ENCODE measurements at places on chromosomes 11 and 22. TPM values are rescaled to one million over a fixed set of nuclear protein-coding genes. Genes with fewer than 3 reads are reported as not detected.
A peak's percentile ranks its signal among the peaks of the same experiment; 100 is the strongest.

The OR5F1 gene
- not detected for total RNA-seq

The KCTD17 gene
- total RNA-seq = 7.8 TPM

The C11orf16 gene
- not detected for total RNA-seq

The APOA4 gene
- total RNA-seq = not detected

The DDTL gene
- 2.2 TPM for total RNA-seq

The MMP11 gene
- 26.6 TPM for total RNA-seq

DNA sequence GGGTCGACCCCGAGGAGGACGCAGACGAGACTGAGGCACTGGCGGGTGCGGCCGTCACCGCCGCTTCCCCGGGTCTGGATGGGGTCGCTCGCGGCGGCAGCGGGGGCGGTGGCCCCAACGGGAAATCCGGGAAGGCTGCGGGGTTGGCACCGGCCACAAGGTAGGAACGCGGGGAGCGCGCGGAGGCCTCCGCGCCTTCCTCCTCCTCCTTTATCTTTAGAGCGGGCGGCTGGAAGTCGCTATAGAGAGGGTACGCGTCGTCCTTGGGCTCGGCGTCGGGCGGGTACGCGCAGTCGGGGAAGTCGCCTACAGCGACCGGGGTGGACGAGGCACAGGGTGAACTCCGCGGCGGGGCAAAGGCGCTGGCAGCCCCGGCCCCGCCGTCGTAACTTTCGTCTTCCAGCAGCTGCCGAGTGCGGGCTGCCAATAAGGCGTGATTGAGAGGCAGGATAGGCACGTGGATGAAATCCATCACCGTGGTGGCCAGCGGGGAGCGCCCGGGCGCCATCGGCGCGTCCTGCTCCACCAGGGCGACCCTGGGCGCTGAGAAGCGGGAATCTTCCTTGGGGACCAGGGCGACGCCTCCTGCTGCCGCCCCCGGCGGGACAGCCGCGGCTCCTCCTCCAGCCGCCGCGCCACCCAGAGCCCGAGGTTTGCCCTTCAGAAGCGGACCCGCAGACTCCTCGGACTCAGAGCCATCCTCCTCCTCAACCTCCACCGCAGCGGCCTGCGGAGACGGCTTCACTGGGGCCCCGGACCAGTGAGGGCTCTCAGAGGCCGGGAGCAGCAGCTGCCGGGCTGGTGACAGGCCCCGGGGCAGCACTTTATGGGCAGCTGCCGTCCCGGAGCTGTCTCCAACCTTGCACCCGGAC is 1.7 kb downstream of the PGR start:
- peaks cover 2% of the 10 kb centered on the region for H3K27me3 ChIP-seq
- DNase-seq = no peak
- H3K4me3 ChIP-seq = peak overlapping the region; percentile 36
- H3K27ac ChIP-seq = peak overlapping the region; percentile 51
- no peaks in the 10 kb centered on the region for H3K4me1 ChIP-seq
- no peaks in the 10 kb centered on the region for H3K36me3 ChIP-seq

- peaks cover 6% of the 10 kb centered on the region for H3K27me3 ChIP-seq
- no peaks in the 10 kb centered on the region for H3K4me1 ChIP-seq
- H3K27ac ChIP-seq = no peak overlapping the region
- no peak for DNase-seq
- no peaks in the 10 kb centered on the region for H3K36me3 ChIP-seq
- H3K4me3 ChIP-seq = no peak overlapping the region
These were observed 989.3 kb downstream of the BRD1 start for GRCh38 chr22:48838376-48838775.

DNA sequence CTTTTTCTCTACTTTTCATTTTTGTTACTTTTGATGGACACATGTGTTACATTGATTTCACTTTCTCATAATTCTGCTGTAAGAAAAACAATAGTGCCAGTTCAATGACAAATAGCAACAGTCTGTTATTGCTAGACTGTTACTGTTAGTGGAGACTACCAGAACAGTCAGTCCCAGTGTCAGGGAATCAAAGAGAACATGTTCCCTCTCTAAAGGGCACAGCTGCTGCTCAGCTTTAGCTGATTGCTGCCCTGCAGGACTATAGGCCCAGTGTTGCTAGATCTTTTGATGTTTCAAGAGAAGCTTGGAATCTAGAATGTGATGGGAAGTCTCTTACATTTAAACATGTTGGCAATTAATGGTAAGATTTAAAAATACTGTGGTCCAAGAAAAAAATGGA is 3.4 kb downstream of the BIRC3 start:
- H3K27ac ChIP-seq = peak overlapping the region; percentile 15
- no peaks in the 10 kb centered on the region for H3K27me3 ChIP-seq
- no peaks in the 10 kb centered on the region for H3K36me3 ChIP-seq
- DNase-seq = no peak

GRCh38 chr22:45087802-45088201 is 75.9 kb upstream of the NUP50 start:
- peaks cover 4% of the 10 kb centered on the region for H3K27me3 ChIP-seq
- no peaks in the 10 kb centered on the region for H3K36me3 ChIP-seq
- H3K4me3 ChIP-seq = no peak overlapping the region
- no peaks in the 10 kb centered on the region for H3K4me1 ChIP-seq
- H3K27ac ChIP-seq = no peak overlapping the region

DNA sequence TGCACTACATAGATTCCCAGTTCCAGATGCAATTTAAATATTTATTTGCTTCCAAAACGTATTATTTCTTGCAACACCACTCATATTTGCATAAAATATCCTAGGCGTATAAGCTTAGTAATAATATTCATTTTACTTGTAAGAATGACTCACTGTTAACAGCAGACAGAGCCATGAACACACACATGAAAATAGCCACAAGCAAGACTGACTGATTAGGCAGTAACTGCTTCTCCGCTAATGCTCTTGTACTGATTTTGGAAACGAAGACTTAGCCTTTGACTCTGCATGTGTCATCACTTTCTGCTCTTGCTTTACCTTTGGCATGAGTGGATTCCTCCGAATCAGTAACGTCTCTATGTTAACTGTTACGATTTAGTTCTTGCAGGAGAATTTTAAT is 6.0 kb downstream of the OR10Q1 start:
- H3K27me3 ChIP-seq = no peaks in the 10 kb centered on the region
- no peak overlapping the region for H3K4me3 ChIP-seq
- no peak for DNase-seq
- no peaks in the 10 kb centered on the region for H3K4me1 ChIP-seq

DNA sequence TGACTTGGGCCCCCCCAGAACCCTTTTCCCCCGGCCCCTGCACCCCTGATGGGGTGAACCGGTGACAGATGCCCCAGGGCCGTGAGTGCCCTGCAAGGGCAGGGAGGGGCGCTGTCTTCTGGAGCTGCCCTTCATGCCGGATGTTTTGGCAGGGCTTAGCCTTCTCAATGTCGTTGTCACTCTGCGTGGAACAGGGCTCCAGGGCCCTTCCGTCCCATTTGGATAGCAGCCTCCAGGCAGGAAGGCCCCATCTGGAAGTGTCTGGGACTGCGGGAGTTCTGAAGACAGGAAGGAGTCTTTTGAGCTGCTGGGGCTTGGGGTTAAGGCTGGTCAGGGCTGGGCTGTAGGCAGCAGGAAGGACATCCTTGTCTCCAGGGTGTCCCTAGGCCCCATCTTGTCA is 4.6 kb downstream of the FRMD8 start:
- no peak overlapping the region for H3K4me3 ChIP-seq
- H3K4me1 ChIP-seq = peaks cover 13% of the 10 kb centered on the region
- peak overlapping the region; percentile 73 for H3K27ac ChIP-seq
- no peaks in the 10 kb centered on the region for H3K27me3 ChIP-seq

DNA sequence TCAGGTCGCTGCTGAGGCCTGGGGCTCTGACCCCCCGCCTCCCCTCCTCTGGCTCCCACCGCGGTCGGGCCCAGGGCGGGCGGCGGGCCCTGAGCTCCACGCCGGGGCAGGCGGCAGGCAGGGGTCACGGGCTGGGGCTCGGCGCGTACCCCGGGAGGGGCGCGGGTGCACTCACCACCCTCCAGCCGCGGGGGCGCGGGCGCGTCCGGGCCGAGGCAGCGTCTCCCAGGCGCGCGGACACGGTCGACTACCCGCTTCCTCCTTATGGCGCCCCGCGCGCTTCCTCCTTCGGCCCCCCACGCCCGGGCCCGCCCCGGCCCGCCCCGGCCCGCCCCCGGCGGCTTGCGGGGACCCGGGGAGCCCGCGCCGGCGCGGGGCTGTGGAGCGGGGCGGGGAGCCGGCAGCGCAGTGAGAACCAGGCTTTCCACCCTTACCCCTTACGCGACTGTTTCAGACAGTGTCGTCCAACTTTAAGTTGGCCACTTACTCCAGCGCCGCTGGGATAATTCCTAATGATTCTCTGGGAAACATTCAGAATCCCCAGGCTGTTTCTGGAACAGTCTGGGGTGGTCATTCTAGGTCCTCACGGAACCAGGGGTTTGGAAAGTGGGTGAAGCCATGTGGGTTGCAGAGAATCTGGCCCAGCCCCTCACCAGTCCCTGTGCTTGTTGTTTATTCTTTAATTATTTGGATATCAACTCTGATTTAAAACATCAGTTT is at the start of gene BID:
Gene BID, minus strand, starts transcription at position 264 of the 720 bp plus-strand sequence. CDS start 24,353 bp downstream, outside the sequence.
- no peak for DNase-seq
- H3K27ac ChIP-seq = peak within 1 kb of the TSS; percentile 53
- no peaks in the 10 kb centered on the region for H3K4me1 ChIP-seq
- H3K36me3 ChIP-seq = no peaks in the 10 kb centered on the region

GRCh38 chr22:46578251-46578823 is 40.9 kb upstream of the CELSR1 start:
- H3K27ac ChIP-seq = peak overlapping the region; percentile 53
- no peak overlapping the region for H3K4me3 ChIP-seq
- H3K4me1 ChIP-seq = no peaks in the 10 kb centered on the region

- H3K4me1 ChIP-seq = no peaks in the 10 kb centered on the region
- H3K36me3 ChIP-seq = no peaks in the 10 kb centered on the region
- H3K27me3 ChIP-seq = no peaks in the 10 kb centered on the region
- DNase-seq = no peak
- H3K27ac ChIP-seq = no peak overlapping the region
These were observed 3.4 kb upstream of the ANO1 start for GRCh38 chr11:70074746-70075145.

DNA sequence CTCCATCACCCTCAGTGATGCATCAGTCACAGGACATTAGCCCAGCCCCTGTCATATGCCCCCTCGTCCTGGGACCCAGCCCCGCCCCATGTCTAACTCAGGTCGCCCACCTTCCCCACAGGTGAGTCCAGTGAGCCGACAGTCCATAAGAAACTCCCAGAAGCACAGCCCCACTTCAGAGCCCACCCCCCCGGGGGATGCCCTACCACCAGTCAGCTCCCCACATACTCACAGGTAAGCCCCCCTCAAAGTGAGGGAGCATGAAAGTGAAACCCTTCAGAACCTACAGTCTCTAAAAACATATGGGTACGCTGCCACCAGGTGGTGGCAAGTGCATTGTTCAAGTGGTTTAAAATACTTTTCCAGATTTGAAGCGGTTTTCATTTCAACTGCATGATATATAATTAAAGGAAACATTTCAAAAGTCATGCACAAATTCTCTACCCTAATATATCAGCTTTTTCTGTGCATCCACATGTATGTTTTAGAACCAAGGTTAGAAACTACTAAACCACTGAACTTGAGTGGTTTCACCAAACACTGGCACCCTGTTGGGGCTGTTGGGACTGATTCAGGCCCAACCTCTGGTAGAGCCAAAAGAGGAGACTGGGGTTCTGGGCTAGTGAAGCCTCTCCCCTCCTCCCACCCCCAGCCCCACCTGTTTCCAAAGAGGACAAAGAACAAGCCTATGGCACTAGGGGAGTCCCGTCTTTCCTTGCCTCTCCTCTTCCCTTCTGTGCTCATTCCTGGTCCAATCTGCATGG is 17.3 kb downstream of the EPS8L2 start:
- H3K4me1 ChIP-seq = peaks cover 13% of the 10 kb centered on the region
- no peak overlapping the region for H3K4me3 ChIP-seq
- no peak for DNase-seq
- H3K27ac ChIP-seq = no peak overlapping the region
- no peaks in the 10 kb centered on the region for H3K27me3 ChIP-seq
- H3K36me3 ChIP-seq = no peaks in the 10 kb centered on the region

- H3K36me3 ChIP-seq = no peaks in the 10 kb centered on the region
- H3K27me3 ChIP-seq = peaks cover 2% of the 10 kb centered on the region
- no peak overlapping the region for H3K4me3 ChIP-seq
- H3K27ac ChIP-seq = no peak overlapping the region
- DNase-seq = no peak
These were observed 76.8 kb upstream of the CREB3L1 start for GRCh38 chr11:46200537-46201281.

DNA sequence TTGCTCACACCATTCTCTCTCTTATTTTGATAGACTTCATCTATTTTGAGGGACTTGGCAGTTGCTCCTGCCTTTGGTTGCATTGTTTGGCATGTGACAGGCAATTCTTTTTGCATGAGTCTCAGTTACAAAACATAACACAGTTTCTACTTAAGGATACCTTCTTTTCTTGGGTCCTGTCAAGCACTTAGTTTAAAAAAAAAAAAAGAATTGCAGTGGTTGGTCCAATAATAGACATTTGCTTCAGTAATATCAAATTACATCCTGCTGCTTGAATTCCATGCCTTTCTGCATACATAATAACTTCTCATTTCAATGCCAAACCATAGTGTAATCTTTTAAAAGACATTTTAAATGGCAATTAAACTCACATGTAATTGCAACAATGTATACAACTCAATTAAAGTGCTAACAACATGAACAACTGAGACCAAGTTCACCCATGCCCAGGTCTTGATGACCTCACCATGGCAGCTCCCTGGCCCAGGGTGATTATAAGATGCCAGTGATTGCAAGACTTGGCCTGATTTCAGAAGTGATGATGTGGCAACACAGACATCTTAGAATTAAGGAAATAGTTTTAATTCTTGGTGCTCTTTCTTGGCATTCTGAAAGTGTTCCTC is 32.2 kb upstream of the PLET1 start:
- no peak overlapping the region for H3K4me3 ChIP-seq
- H3K27me3 ChIP-seq = no peaks in the 10 kb centered on the region
- peak; percentile 43 for DNase-seq
- H3K27ac ChIP-seq = no peak overlapping the region
- H3K36me3 ChIP-seq = no peaks in the 10 kb centered on the region

DNA sequence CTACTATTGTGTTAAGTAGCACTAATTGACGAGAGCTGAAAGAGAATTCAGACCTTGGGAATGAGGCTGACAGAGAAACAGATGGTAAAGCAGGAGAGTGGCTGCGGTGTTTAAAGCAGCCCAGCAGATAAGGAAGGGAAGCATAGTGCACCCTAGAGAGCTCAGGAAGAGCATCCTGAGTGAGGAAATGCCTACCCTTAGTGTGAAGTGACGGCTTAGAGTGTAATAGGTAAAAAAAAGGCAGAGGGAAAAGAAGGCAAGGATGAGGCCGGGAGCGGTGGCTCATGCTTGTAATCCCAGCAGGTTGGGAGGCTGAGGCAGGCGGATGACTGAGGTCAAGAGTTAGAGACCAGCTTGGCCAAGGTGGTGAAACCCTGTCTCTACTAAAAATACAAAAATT is 22.4 kb upstream of the ETS1 start:
- no peak overlapping the region for H3K27ac ChIP-seq
- no peaks in the 10 kb centered on the region for H3K27me3 ChIP-seq
- H3K4me1 ChIP-seq = no peaks in the 10 kb centered on the region
- no peak for DNase-seq
- H3K36me3 ChIP-seq = no peaks in the 10 kb centered on the region

DNA sequence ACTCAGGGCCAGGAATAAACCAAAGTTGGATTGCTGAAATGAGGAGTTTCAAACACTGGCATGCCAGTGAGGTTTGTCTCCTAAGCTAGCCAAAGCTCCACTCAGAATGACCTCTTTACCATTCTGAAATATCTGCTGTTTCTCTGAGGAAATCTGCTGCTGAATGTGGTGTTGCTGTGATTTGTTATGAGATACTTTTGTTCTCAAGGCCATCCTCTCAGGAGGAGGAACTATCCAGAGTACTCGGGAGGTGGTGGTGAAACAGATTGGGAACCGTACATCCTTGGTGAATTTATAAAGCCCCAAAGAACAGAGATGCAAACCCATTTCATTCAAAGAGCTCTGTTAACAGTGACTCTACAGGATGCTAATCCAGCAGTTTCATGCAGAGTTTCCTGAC is 50.5 kb downstream of the BDNF start:
- H3K27me3 ChIP-seq = no peaks in the 10 kb centered on the region
- H3K36me3 ChIP-seq = no peaks in the 10 kb centered on the region
- DNase-seq = no peak
- H3K4me3 ChIP-seq = no peak overlapping the region
- H3K27ac ChIP-seq = no peak overlapping the region

Data from prostate gland (tissue), 2 donors.